Natural killer cell treated with Interleukin-12 subunit alpha and Interleukin-12 subunit beta and Interleukin-15 and Interleukin-18, amount 100 ng/mL, for 72 hours (primary cell): ENCODE measurements at places on chromosomes 16 and 17.

DNA sequence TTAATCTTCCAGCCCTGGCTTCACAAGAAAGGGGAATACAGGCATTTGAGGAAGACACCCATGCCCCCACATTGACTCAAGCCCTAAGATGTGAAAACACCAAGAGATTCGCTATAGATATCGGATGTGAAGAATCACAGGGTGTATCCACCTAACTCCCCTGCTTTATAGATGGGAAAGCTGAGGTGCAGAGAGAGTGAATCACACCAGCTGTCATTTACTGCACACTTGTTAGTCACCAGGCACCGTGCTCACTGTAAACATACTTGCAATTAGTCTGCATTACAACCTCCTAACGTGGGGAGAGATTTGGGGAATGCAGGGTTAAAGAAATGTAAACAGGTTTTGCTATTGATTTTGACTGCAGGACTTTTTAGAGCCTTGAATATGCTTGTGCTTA lies 325.5 kb downstream of the C16orf95 start:
- H3K27ac ChIP-seq: no peak overlapping the region
- DNase-seq: no peak
- H3K27me3 ChIP-seq: peaks cover 7% of the 10 kb centered on the region
- H3K4me1 ChIP-seq: peaks cover 18% of the 10 kb centered on the region

DNA sequence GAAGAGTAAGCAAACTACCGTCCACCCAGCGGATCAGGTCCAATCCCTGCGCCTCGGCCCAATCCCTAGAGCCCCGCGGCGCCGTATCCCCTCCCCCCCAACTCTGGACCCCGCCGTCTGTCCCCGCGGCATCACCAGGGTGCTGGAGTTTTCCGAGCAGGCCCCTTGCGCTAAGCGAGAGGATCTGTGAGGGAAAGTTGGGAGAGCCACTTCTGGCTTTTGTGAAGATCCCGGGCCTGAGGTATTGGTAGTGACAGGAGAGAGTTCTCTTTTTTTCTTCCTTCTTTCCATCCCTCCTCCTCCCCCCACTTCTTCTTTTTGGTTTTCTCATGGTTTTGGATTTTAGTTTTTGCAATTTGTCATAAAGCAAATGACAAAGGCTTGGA lies 3.5 kb upstream of the DLX4 start:
- no peak overlapping the region for H3K27ac ChIP-seq
- peaks cover 55% of the 10 kb centered on the region for H3K27me3 ChIP-seq
- peaks cover 34% of the 10 kb centered on the region for H3K4me1 ChIP-seq
- no peaks in the 10 kb centered on the region for H3K36me3 ChIP-seq
- DNase-seq: no peak
- H3K4me3 ChIP-seq: peak overlapping the region; percentile 28

DNA sequence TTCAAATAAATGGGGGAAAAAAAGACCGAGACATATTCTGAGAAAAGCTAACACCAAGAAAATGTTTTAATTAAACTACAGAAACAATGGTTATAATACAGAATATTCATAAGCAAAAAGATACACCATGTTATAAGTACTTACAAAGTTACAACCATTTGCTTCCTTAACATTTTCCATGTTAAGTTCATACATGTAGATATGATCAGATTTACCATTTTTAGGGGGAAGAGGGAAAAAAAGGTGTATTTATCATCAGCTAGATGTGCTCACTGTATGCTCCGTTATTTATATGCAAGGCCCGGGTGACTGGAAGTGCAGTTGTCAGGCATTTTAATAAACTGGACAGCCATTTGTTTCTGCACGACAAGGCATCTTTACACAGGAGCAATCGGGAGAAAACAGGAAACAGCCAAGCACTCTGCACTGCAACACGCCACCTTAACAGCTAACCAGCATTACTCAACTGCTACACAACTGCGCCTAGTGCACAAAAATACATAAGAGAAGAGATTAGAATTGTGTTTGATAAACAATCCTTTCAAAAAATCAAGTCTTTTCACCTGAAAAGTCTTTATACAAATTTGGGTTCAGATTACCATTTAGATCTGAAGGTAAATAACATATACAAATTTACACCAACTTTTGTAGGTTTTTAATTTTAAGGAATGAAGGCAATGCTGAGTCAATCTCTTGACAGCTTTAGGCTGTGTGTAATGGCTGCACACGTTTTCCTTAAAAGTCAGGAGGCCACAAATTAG lies 2.9 kb downstream of the SRSF2 start:
- no peaks in the 10 kb centered on the region for H3K27me3 ChIP-seq
- H3K4me1 ChIP-seq: peaks cover 48% of the 10 kb centered on the region
- peak overlapping the region; percentile 79 for H3K27ac ChIP-seq
- peak overlapping the region; percentile 92 for H3K4me3 ChIP-seq

GRCh38 chr16:30166202-30166902 lies 17.1 kb upstream of the CORO1A start:
- no peaks in the 10 kb centered on the region for H3K36me3 ChIP-seq
- H3K27me3 ChIP-seq: no peaks in the 10 kb centered on the region
- DNase-seq: no peak
- peak overlapping the region; percentile 77 for H3K27ac ChIP-seq
